Thoracic aorta (tissue), 2 donors: ENCODE measurements at places on chromosomes 3 and 15. TPM values are rescaled to one million over a fixed set of nuclear protein-coding genes. Genes with fewer than 3 reads are reported as not detected.

Gene TICRR
- total RNA-seq: not detected

Gene GP5
- 0.14 TPM for total RNA-seq

Gene CCR1
- total RNA-seq: 27.7 TPM

DNA sequence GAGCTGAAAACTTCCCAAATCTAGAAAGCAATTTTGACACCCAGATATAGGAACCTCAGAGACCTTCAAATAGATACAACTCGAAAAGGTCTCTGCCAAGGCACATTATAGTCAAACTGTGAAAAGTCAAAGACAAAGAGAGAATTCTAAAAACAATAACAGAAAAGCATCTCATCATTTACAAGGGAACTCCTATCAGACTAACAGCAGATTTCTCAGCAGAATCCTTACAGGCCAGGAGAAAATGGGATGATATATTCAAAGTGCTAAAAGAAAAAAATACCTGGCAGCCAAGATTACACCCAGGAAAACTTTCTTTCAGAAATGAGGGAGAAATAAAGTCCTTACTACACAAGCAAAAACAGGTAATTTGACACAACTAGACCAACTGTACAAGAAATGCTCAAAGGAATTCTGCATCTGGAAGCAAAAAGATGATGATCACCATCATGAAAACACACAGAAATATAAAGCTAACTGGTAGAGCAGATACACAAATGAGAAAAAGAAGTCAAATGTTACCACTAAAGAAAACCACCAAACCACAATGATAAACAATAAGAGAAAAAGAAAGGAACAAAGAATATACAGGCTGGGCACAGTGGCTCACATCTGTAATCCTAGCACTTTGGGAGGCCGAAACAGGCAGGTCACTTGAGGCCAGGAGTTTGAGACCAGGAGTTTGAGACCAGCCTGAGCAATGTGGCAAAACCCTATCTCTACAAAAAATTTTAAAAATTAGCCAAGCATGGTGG lies 50.4 kb downstream of the ADAM10 start:
- no peak for DNase-seq

- no peak for DNase-seq
Observed at GRCh38 chr3:58840949-58841348, 174.4 kb upstream of the FAM3D start.

DNA sequence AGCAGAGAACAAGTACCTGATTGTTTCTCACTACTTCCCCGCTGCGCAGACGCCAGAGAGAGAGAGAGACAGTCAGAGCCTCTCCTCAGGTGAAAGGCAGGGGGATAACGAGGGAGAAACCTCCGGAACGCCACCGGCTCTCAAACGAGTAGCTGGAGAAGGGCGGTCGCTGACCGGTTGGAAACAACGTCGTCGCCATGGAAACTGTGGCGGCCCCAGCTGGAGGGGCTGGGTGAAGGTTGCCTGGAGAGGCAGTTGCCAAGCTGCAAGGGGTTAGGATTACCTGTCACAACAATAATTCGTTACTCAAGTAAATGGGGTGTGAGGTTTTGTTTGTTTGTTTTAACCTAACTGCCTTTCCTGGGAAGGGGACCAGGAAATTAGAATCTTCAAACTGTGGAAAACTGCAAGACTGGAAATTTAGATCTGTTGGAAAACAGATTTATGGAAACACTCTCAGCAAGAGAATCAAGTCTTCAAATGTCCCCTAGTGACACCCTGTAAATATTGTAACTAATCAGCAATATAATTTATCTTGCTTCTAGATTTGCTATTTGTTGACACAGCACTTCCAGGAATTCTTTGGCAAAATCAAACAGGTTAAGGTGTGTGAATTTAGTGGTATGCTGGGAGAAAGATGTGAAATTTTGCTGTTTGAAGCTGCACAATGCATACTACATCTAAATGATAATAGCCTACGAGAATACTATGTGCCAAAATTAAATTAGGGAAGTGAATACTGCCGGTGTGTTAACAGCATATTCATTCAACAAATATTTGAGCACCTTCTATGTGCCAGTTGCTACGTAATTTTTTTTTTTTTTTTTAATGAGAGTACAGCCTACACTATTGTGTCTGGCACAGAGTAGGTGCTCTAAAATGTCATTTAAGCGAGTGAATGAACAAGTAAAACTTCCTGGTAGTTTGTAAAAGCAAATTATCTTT lies at the start of gene DNAH12:
Gene DNAH12 (minus strand): TSS at position 164 of the 945 bp plus-strand sequence. CDS start 1,474 bp downstream, outside the sequence.
- DNase-seq: no peak
